ENCODE measurements at places on chromosomes 7 and 10.

DNA sequence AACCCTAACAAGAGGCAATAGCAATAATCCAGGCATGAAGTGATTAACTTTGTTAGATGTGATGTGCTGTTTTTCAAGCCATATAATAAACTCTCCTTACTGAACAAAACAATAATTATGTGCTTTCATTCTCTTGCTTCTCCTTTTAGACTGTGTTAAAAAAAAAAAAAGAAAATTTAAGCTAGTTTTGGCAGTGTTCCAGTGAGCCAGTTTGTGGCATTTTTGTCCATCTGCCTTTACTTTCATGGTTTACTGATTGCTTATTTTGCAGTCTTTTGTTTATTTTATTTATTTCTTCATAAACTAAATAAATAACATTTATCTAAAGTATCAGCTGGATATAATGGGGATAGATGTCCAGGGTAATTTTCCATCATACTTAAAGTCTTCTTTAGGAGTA, 625.3 kb downstream of the CNTNAP2 start:
- no peak for DNase-seq

DNA sequence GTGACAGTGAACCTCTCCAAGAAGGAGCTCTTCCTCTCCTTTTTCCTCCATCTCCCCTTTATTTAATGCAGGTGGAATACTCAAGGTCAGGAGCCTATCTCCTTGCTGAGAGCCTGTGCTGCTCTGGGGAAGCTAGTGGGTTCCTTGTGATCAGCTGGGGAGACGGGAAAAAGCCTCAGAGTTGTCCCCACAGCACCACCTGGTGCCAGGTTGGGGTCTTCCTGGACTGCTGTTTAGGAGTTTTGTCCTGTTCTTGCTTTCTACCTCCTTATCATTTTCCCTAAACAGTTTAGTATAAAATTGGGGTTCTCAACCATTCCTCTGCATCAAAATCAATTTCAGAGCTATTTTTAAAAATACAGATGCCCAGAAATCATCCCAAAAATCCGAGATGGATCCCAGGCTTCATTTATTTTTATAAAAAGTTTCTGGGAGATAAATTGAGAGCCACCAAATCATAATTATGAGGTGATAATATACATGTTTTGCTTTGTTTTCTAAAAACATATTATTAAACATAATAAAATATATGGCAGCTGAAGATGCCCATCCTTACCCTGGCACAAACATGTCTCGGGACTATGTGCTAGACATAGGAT, 44.3 kb downstream of the MACC1 start:
- DNase-seq = no peak

GRCh38 chr7:127863082-127863481, 168.2 kb downstream of the LRRC4 start:
- no peak for DNase-seq

- no peak for DNase-seq
Measured at GRCh38 chr10:132156382-132156781, 30.4 kb upstream of the DPYSL4 start.

- DNase-seq = no peak
Measured at GRCh38 chr7:132455378-132455777, 120.9 kb downstream of the PLXNA4 start.

DNA sequence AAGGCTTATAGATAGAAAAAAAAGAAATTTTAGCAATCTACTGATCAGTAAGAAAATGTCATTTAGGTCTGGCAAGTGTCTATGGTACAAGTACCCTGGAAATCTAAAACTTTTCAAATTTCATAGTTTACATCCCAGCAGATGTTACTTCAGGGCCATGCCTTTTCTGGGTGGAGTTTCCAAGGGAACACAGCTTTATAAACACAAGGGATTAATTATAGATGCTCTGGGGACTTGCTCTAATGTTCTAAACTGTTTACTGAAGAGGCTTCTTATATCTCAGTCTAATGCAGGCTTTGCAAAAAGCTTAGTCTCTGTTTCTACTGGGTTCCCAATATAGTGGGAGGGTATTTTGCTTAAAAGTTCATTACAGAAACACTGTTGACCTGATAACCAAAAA, 3.1 kb downstream of the CD36 start:
- DNase-seq = no peak

- no peak for DNase-seq
Measured at GRCh38 chr7:73809467-73809951, 21.3 kb upstream of the CLDN4 start.

DNA sequence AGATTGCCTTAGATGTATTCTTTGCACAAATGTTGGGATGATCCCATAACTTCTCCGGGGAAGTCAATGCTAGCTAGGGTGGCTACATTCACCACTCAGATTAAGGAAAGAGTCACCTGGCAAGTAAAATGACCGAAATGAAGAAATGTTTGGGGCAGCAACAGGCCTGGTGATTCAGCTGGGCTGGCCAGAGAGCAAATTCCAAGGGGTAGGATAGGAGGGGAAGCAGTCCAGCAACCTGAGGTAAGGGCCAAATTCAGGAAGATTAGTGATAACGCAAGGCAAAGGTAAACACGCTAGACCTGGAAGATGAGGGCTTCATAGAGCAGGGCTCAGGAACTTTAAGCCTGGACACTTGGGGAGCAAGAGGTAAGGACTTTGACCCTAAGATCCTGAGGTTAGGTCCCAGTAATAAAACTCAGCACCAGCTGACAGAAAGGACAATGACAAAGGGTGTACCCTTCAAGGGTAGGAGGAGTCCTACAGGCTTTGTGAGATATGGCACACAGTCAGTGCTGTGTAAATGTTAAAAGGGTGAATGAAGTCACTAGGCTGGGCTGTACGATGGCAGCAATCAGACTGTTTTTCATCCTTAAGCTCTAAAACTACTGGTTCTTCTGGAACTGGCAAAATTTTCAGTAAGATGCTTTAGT, 22.7 kb upstream of the SMNDC1 start:
- DNase-seq = no peak

GRCh38 chr10:82308641-82309040, 433.6 kb downstream of the NRG3 start:
- no peak for DNase-seq

GRCh38 chr7:11127114-11127785, 153.6 kb downstream of the PHF14 start:
- no peak for DNase-seq

GRCh38 chr7:154332811-154333580, 280.8 kb downstream of the DPP6 start:
- no peak for DNase-seq

DNA sequence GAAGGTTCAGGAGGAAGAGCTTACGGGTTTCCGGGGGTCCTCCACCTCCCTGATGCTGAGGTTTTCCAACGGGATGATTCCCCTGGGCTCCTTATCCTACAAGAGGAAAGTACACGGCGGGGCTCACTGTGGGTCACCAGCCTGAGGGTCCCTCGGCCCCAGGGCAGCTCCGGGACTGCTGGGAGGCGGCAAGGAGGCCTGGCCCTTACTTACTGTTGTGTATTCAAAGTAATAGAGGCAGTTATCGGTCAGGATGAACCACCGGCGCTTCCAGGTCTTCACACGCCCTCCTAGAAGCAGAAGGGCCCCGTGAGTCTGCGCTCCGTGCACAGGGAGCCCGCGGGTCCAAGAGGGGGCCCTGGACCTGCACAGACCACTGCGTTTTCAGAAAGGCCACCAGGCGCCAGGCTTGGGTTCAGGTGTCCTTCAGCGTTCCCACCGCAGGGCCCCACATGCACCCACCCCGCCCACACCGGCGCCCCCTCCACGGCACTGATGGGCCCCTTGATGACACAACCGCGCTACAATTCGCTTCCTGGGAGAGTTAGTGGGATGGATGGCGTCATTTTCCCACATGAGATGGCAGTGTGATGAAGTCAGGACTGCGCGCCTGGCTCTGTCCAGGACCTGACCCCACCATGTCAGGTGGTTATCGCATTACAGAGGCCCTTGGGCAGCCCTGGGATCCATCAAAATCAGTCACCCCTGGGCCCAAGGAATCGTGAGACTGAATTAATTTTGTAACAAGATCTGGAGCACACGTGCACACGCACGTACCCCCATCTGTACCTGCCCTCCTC, 106.7 kb downstream of the CYTH3 start:
- DNase-seq = no peak

GRCh38 chr10:132964231-132964630, 21.9 kb upstream of the CFAP46 start:
- DNase-seq = no peak

All from stimulated activated CD4-positive, alpha-beta T cell treated with anti-CD3 and anti-CD28 coated beads, Interleukin-1b, Interleukin-23, amount 100 ng/mL, for 24 hours (primary cell).